Activated T-cell treated with anti-CD3 and anti-CD28 coated beads, Interleukin-2, amount 50 U/mL, for 72 hours (primary cell): ENCODE measurements at places on chromosomes 7 and 10. TPM values are rescaled to one million over a fixed set of nuclear protein-coding genes. Genes with fewer than 3 reads are reported as not detected.

DNA sequence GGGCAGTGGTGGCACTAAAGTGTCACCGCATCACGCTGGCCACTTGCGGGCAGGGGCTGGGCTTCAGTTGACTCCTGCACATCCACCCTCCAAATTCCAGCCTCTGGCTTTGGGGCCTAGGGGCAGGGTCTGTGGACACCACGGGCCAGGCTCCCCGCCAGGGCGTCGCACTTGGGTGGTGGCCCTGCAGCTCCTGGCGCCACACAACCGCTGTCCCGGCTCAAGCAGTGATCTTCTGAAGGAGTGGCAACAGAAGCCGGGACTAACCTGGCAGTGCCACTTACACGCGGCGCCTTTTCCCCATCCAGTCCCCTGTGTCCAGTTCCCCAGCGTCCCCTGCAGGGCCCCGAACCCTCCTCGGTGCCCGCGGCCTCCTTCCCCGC lies 134.3 kb upstream of the ZNF92 start:
- DNase-seq, result no peak

- DNase-seq, result no peak
These were observed 29.6 kb upstream of the DPYSL4 start for GRCh38 chr10:132157101-132157500.

- DNase-seq, result no peak
These were observed 7.4 kb upstream of the SAMD8 start for GRCh38 chr10:75103881-75104686.

Gene MSS51
- 3.8 TPM for total RNA-seq

Gene MMRN2
- not detected for total RNA-seq

- DNase-seq, result no peak
These were observed 11.4 kb downstream of the ELN start for GRCh38 chr7:74039337-74039736.

Gene KIFBP
- 16.3 TPM for total RNA-seq
